CD14-positive monocyte (primary cell): ENCODE measurements at places on chromosomes 1 and 21.
A peak's percentile ranks its signal among the peaks of the same experiment; 100 is the strongest.

DNA sequence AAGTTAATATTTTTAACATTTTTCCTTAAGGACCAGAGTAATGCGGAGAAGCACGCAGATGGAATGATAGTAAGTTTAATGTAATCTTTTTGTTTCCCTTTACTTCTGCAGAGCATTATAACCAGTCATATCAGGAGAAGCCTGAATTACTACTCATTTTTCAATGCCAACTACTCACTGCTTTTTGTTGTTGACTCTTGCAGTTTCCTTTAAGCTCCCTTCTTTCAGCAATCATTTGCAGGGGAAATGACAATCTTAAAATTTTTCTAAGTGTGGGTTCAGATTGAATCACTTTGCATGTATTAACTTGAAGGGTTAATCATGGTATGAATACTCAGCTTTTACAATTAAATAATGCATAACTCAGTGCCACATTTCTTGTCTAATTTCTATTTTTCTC lies 122.2 kb downstream of the NRDC start:
- no peak for DNase-seq

- DNase-seq: no peak
Measured at GRCh38 chr1:19776287-19776686, 23.4 kb downstream of the TMCO4 start.

DNA sequence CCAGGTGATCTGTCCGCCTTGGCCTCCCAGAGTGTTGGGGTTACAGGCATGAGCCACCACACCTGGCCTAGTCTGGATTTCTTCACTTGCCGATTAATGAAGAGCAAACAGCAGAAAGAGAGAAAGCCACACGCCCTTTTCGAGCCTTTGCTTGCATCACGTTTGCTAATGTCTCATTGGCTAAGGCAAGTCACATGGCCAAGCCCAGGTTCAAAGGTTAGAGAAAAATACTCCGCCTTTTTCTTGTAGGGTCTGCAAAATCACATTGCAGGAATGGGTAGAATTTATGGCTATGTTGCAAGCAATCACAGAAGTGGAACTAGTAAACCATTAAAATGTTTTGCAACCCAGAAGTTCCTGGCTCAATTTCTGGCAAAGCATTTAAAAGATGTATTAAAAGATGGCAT lies 26.8 kb upstream of the BACH1 start:
- peak; percentile 54 for DNase-seq

DNA sequence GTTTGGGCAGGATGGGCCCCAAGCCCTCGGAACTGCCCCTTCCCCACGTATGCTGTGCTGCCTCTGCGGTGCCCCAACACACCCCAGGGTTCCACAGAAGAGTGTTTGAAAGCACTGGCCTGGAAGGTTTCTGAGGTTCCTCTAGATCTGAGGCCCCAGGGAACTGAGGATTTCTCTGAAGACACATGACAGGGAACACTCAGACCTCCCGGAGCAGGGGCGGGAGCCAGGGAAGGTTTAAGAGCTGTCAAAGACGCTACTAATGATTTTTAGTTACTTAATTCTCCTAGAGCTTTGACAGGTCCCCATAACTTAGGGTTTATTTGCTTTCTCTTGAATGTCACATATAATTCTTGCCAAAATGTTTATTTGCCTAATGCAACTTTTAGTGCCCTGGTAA lies 212.3 kb upstream of the GRIK3 start:
- no peak for DNase-seq

DNA sequence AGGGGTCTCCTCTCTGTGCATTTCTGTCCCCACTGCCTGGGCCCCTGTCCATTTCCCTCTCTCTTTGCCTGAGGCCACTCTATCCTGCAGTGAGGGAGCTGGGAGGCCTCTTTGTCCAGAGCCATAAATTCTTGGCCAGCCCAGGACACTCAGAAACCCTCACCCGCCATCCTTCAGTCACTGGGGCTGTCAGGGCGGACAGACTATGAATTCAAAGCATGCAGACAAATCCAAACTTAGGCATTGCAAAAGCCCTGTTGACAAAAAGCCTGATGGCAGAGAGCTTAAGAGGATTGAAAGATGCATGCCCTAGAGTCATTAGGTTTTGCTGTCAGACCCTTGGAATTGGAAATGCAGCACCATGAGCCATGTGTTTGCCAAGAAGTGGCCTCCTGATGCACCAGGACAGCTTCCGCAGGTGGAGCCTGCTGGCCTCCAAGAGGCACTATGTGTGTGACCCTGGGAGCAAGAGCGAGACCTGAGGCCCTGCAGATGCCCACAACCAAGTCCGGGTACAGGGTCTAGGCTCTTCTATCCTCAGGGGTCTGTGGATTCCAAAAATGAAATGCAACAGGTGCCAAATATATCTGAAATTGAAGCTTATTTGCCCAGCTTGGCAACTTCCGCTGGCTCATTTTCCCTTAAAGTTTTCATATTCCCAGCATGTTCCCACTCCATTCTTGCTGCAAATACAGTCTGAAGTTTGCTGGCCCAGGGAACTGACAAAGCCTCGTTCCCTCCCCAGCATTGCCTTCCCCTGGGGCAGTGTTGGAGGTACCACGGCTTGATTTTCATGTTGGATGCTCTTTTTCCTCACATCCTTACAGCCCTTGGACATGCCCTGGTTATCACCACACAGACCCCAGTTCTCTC lies 177.9 kb downstream of the PGBD5 start:
- DNase-seq: no peak

GRCh38 chr21:38902608-38903445 lies 97.1 kb downstream of the ETS2 start:
- DNase-seq: no peak

- no peak for DNase-seq
Measured at GRCh38 chr1:109719337-109719837, 7.3 kb downstream of the GSTM5 start.

DNA sequence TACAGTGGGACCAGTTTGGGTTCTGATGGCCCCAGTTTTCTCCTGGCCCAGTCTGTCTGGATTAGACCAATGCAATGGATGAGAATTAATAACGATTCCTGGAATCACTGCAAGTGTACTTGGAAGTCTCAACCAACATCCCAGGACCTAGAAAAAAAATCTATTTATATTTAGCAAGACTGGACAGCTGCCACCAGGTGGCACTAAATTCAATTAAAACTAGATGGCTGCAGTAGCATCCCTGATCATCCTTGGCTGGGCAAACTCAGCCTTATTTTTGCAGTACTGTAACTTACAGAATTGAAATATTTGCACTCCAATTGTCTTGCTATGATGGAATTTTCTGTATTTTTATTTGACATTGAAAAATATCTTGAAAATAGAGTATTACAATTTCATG lies 165.7 kb downstream of the NCAM2 start:
- DNase-seq: no peak

GRCh38 chr1:17101261-17101660 lies 18.0 kb downstream of the PADI2 start:
- DNase-seq: no peak

DNA sequence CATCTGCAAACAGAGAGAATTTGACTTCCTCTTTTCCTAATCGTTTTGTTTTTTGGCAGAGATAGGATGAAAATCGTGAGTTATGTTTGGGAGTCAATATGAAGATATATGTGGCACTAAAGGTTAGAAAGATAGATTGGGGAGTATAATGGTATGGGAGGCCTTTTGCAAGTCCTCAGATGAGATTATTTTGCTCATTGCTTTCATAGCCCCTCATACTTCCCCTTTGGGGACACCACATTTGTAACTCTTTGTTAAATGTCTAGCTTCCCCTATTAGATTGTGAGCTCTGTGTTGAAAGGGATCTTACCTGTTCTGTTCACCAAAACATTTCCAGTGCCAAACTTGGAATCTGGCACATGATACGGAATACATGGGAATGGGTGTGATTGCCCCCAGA lies 30.2 kb downstream of the RAVER2 start:
- no peak for DNase-seq

DNA sequence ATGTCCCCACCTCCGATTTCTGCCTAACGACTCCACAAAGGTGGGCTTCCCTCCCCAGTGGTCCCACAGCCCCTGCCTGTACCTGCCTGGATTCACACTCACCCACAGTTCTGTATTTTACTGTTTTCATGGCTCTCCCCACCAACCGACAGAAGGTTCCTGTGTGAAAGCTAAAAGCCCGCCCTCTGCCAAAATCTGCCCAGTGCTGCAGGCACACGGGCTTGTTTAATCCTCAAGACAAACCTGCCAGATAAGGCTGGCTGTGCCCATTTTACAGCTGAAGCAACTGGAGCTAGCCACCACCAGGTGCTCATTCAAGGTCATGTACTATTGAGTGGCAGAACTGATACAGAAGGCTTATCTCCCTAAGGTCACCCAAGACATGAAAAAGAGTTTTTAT lies 114.5 kb downstream of the HIVEP3 start:
- DNase-seq: no peak

GRCh38 chr1:172602706-172603105 lies 56.2 kb upstream of the FASLG start:
- DNase-seq: no peak

DNA sequence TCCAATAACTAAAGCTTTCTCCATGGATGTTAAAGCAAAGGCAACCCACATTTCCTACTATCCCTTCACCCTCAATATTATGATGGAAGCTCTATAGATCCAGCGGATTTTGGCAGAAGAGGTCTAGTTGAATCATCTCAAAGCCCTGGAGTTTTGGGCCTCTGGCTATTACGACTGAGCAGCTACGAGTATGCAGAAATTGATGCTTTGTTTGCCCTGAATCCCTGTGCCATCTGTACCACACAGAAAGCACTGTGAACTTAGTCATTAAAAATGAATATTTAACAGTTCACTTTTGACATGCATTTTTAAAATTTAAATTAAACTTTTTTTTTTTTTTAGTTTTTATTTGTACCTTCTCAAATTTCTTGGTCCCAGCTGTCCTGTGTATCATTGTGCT lies 705.4 kb upstream of the PTBP2 start:
- no peak for DNase-seq

DNA sequence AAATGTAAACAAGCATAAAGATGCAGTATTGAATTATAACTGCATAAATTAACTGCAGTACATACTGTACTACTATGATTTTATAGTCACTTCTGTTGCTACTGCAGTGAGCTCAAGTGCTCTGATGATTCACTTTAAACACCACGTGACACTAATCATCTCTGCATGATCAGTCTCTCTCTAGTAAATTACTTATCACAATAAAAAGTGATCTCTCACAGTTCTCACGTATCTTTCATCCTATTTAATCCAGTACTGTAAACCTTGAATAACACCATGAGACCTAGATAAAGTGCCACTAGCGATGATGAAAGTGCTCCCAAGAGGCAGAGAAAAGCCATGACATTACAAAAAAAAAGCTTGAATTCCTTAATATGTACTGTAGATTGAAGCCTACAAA lies 1242.0 kb downstream of the AMY1C start:
- no peak for DNase-seq

- no peak for DNase-seq
Measured at GRCh38 chr1:67791686-67792085, 41.6 kb downstream of the GNG12 start.

GRCh38 chr1:4212796-4213195 lies 312.7 kb upstream of the C1orf174 start:
- DNase-seq: no peak

DNA sequence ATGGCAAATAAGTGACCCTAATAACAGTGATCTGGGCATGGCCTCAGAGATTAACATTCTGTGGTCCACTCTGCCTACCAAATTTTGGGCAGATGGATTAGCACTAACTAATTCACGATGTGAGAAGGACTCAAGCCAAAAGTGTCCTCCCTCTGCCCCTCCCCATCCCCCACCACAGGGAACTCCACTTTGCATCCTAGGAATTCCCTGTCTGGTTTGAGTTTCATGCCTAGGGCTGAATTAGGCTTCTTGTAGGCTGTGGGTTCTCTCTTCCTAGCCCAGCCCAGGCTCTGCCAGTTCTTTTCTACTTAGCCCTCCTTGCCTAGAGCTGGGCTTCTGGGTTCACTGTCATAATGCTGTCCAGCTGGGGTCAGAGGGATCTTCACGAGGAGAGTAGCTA lies 64.1 kb downstream of the ATP2B4 start:
- DNase-seq: no peak

DNA sequence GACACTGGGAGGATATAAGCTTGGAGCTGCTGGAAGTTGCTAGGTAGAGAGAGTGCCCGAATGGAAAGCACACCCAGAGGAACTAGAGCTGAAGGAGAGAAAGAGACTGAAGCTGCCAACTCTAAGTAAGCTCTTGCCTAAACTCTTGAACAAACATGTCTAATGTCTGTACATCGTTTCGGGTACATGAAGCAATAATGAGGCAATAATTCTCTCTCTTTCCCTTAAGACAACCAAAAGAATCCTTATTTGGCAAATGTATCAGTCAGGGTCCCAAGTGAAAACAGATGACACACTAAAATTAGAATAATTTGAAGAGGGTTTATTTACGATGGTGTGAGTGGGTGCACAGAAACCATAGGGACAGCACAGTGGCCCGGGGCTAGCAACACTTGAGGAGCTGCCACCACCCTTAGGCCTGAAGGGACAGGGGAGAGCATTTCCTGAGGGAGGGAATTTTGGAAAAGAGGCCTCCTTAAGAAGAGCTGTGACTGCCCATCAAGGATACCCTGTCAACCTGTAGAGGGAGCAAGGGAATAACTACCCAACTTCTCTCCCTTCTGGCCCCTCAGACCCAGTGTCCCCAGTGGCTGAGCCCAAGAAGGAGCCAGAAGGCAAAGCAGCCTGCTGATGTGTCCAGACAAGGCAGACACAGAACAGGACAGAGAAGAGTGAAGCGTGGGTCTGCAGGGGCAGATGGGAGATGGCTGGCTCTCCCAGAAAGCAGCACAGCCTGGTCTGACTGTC lies 36.1 kb upstream of the KHDRBS1 start:
- DNase-seq: no peak

- no peak for DNase-seq
Measured at GRCh38 chr1:179777731-179778130, 34.6 kb downstream of the FAM163A start.

DNA sequence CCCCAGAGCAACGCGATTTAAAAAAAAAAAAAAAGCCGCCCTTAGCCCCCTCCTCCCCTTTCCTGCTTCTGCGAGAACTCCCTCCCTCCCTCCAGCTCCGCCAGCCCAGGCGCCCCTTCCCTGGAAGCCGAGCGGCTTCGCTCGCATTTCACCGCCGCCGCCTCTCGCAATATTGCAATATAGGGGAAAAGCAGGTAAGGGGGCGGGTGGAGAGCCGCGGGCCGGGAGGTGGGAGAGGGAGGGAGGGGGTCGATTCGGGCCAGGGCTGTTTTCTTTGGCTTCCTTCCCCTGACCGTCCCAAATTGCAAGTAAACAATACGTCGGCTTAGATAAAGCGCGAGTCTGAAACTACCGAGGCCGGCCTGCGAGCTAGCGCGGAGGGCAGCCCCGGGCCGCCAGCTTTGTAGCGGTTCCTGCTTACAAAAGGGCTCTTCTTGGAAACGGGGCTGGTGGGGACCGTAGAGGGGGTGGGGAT lies 408 bp downstream of the LMO4 start:
- DNase-seq: peak; percentile 31

- no peak for DNase-seq
Measured at GRCh38 chr1:150846473-150847146, 29.8 kb downstream of the ARNT start.

DNA sequence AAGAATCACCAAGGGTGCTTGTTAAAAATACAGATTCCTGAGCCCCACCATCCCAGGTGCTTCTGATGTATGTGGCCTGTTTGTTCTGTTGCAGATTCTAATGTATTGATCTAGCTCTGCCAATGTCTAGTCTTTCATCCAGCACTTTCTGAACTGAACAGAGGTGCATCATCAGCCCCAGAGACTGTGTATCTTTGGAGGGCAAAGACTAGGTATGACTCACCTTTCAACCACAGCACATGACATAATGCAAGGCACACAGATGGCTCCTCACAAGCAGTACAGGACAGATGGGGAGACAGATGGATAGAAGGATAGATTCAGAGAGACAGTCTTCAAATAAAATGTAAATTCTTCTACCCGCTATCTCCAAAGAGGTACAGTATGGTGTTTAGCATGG lies 32.3 kb downstream of the CD58 start:
- DNase-seq: peak; percentile 48

- DNase-seq: no peak
Measured at GRCh38 chr1:158700552-158700951, at the start of gene OR6K2. OR6K2 (minus strand) TSS chr1:158700652; CDS start chr1:158700652, 0 bp downstream.
